ENCODE measurements at places on chromosomes 5 and 9.

GRCh38 chr9:14352503-14352902 is 38.6 kb upstream of the NFIB start:
- no peak for DNase-seq

DNA sequence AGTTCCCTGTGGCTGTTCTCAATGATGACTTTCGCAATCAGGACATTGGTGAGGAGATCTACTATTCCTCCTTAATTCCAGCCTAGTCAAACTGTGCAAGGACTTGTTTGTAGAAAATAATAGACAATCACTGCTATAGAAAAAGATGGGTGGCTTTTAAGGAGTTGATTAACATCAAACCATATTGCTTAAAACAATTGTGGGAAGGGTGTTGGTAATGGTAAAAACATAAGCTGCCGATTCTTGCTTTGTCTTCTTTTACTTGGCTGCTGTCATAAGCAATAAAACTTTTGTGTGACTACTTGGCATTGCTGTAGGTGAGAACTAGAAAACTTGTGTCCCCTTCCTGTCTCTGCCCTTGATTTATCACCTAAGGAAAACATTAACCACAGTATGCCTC is 561.2 kb upstream of the SEMA6A start:
- no peak for DNase-seq

- DNase-seq, result no peak
Observed at GRCh38 chr9:113623851-113624485, 160.4 kb downstream of the RGS3 start.

GRCh38 chr9:21081451-21081850 is 3.7 kb upstream of the IFNB1 start:
- no peak for DNase-seq

GRCh38 chr5:122909470-122910100 is 64.2 kb downstream of the SNX24 start:
- DNase-seq, result no peak

GRCh38 chr9:133533857-133534256 is 647 bp upstream of the ADAMTSL2 start:
- DNase-seq, result no peak

DNA sequence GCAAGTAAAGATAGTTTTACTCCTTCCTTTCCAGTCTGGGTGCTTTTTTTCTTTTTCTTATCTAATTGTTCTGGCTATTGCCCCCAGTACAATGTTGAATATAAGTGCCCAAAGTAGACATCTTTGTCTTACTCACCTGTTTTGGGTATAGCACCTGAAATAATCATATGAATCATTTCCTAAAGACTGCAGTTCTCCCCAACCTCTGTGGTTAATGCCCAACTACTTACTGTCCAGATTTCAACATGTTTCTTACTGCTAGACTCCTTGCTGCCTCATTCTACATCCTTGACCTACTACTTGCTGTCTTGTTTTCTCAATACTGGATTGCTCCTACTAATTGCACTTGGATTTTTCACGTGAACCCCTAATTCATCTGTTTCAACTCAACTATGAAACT is 8.8 kb upstream of the HSDL2 start:
- DNase-seq, result no peak

DNA sequence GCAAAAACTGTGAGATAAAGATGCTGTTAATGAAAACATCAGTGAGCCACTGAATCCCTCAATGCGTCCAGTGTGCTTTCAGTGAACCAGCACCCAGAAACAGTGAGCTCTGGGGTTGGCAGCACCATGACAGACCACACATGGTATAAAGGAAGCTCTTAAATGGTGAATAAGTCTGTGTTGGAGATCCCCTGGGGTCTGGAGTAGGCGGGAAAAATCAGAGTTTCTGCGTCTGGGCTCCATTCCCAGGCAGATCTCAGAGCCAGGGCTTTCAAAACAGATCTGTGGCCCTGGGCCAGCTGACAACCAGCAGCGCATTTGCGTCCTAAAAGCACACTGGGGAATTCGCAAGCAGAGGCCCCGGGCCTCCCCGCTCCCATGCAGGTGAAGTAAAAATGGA is 233.5 kb downstream of the FRMD3 start:
- DNase-seq, result no peak

DNA sequence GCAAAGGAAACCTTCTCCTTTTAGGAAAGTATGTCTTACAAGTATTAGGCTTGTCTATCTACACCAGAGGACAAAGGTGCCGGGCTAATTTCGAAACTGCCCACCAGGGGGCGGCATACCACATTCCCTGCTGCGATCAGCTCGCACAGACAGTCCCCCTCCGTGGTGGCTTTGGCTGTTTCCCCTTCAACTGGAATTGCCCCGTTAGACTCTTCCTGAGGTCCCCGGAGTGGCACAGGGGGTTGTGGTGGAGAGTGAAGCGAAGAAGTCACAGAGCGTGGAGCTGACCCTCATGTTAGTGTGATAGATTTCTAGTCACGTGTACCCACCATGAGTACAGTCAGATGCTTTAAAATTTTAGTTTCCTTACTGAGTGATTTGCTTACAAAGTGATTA is 17.5 kb downstream of the PTTG1 start:
- peak; percentile 75 for DNase-seq

DNA sequence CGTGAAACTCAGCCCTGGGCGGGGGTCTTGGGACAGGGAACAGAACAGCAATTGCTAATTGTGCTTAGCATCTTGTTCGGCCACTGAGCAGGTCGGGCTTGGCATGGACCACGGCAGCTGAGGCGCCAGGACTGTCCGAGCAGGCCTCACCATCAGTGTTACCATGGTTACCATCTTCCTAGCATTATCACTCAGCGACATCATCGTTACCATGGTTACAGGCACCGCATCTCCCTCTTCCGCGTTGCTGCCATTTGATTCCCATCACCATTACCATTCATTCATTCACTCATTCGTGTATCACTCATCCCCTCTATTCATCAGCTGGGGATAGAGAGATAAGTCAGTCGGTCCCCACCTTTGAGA is 81.0 kb upstream of the ZBTB43 start:
- no peak for DNase-seq

GRCh38 chr5:34923694-34924461 is 5.5 kb upstream of the DNAJC21 start:
- no peak for DNase-seq

- no peak for DNase-seq
Observed at GRCh38 chr9:69760278-69760610, 433 bp upstream of the PTAR1 start.

DNA sequence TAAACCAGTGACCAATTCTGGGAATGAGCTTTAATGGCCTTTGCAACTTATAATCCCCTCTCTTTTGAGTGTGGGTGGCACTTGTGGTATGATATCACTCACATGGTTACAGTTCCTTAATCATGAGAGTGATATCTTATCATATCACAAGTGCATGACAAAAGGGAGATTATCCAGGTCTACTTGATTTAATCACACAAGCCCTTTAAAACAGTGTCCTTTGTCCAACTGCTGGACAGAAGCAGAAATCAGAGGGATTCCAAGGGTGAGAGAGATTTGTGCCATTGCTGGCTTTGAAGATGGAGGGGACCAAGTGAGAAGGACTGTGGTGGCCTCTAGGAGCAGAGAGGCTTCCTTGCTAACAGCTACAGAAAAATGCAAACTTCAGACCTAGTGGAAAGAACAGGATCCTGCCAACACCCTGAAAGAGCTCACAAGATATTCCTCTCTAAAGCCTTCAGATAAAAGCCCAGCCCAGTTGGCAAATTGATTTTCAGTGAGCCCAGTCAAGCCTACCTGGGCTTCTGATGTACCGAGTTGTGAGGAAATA is 279.0 kb upstream of the TLE4 start:
- no peak for DNase-seq

GRCh38 chr9:114804505-114804904 is 1.3 kb downstream of the TNFSF15 start:
- DNase-seq, result no peak

DNA sequence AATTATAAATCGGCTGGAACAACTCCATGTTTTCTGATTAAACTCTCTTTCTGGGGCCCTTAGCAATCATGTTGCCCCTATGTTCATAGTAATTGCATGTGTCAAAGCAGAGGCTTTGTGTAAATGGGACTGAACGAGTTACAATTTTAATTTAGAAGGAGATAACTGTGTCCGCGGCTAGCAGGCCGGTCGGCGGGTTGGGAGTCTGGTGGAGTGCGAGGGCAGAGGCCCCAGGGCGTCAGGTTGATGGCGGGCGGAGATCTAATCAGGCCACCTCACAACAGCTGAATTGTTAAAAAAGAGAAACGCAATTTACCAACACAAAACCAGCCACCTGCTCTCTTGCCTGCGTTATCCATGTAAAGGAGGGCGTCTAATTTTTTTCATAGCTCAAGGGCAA is 134.9 kb upstream of the LPCAT1 start:
- DNase-seq, result no peak

DNA sequence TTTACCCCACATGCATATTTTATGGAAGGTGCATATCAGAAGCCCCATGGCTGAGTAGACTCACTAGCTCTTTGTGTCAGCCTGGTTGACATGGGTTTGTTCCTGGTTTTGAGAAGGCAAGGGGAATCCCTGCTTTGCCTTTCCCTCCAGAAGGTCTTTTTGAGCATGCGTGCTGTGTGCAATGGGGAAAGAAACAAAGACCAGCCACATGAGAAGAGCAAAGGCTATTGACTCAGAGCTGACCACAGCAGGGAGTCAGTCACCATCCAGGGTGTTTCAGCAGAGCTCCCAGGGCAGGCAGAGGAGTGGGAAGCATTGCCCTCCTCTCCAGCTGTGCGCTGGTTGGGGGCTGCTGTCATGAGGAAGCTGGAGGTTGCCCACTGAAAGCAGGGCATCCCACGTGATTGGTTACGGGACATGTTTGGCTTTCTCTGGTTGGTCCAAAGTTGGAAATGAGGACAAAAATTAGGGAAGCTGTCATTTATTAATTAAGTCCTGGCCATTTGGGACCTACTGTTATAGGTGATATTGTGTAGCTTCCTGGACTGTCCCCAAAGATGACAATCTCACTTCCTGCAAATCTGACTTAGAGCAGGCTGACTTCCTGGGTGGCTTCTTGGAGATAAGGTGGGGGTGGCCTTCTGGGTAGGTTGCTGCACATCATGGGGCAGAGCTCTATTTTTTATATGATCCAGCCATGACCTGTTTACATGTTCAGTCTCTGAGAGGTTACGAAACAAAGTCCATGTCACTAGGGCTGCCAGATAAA is 48.9 kb upstream of the TDRD7 start:
- DNase-seq, result no peak

DNA sequence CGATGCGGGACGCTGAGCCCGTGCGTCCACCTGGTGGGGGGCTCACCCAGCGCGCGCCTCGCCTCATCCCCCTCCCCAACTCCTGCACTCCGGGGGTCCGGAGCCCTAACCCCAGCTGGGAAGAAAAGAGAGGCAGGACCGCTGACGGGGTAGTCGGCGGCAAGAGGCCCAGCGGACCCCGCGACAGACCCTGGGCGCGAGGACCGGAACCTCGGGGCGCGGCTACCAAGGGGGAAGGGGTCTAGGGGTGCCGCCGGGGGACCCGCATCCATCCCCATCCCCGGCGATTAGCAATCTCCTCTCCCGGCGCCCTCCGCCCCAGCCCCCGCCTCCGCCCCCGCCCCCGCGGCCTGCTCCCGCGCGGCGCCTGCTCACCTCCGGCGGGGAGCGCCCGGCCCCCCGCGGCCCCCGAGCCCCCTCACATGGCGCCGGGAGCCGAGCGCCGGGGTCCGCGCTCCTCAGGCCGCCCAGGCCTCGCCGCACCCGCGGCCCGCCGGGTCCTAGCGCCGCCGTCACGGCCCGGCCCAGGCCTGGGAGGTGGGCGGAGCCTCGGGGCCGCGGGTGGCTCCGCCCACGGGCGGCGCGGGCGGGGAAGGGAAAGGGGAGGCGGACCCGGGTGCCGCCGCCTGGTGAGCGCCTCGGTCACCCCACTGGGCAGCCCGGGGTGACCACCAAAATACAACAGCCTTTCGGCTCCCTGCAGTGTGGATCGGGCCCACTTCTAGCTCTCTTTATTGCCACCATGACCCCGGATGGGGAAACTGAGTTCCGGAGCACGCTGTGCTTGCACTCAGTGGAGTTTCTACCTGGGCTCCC is at the start of gene ST6GALNAC6:
Gene ST6GALNAC6, minus strand, starts transcription at position 476 of the 816 bp plus-strand sequence. CDS start 1,622 bp downstream, outside the sequence.
- peak; percentile 50 for DNase-seq

DNA sequence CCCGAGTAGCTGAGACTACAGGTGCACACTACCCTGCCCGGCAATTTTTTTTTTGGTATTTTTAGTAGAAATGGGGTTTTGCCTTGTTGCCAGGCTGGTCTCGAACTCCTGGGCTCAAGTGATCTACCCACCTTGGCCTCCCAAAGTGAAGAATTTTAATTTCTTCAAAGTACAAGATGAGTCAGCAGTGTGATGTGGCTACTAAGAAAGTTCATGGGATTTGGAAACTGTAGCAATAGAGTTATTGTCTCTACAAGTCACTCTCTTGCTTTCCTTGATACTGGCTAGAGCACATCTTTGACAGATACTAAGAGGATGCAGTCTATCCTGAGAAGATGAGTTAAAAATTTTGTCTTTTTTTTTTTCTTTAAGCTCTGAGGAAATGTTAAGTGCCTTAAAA is 1.6 kb downstream of the CREB3 start:
- no peak for DNase-seq

GRCh38 chr9:128442150-128442549 is 13.7 kb upstream of the ODF2 start:
- no peak for DNase-seq

GRCh38 chr5:92635001-92635461 is 946.0 kb downstream of the NR2F1-AS1 start:
- no peak for DNase-seq

GRCh38 chr5:74647096-74647495 is 6.6 kb upstream of the ENC1 start:
- no peak for DNase-seq
